Motor neuron (in vitro differentiated cells): ENCODE measurements at places on chromosomes 5 and 9.

DNA sequence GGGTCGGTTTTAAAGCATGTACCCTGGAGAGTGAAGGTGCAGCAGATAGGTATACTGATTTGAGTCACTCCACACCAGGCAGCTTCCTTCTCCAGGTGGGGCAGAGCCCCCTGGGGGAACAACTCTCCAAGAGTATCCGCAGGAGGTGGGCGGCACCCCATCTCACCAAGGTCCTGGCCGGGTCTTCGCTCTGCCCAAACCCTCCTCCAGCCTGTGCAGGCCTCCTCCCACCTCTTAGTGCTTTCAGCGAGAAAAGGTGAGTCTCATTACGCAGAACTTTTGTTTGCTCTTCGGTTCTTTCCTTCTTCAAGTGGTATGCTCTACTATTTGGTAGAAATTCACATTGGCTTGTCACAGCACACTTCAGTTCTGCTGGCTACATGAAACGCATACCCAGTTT is 13.7 kb downstream of the SPACA9 start:
- peak; percentile 17 for ATAC-seq

DNA sequence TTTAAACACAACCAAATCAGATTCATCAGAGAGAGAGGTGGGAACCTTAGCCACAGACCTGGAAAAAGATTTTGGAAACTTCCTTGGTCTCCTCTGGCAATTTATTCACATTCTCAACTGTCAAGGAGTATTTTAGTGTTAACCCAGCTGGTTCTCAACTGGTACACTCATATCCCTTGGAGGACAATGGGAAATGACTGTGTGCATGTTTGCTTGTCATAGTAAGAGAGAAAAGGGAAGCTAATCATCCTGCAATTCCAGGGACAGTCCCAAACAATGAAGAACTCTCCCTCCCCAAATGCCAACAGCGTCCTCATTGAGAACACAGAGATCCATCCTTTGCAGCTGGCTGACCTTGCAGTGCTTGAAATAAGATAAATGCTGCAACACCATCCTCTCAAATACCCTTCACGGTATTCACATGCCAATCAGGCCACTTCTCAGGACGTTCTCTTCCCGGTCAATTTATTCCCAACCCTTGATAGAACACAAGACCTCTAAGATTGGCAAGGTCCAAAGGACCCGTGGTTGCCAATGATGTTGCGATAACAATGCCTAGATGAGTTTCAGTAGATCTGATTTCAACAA is 75.5 kb downstream of the EPB41L4B start:
- ATAC-seq = no peak

DNA sequence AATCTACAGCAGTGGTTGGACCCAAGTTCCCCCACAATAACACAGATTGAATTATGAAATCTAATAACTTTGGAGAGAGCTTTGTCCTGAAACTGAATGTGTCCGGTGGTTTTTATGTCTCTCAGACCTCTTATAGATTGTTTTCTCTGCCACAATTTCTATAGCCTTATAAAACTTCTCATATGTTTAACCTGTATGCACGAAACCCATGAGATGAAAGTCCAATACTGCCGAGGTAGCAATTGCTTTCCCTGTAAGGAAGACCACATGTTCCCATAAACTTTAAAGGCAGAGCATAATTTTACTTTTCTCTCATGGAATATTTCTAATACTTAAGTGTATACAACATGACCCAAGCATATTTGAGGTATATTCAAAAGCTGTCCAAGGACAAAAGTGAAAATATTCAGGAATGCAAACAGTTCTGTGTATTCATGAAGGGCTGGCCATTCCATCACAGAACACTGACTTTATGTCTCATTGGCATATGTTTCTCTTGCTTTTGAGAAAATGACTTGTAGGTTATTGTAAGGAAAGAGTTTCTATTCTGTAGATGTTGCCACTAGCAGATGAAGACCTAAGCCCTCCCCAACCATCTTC is 94.4 kb upstream of the TLE4 start:
- ATAC-seq = peak; percentile 84

DNA sequence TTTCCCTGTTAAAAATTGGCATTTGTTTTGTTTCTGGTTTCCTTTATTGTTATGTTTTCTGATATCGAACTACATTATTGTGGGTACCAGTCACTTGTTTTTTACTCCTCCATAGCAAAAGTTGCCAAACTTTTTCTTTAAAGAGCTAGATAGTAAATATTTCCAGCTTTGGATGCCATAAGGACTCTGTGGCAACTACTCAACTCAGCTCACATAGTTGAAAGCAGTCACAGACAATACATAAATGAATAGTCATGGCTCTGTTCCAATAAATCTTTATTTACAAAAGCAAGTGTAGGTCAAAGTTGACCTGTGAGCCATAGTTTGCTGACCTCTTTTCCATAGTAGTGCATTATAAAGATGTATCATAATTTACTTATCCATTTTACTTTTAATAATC is 305.0 kb downstream of the RASEF start:
- no peak for ATAC-seq

GRCh38 chr5:62042007-62042406 is 264.0 kb upstream of the KIF2A start:
- no peak for ATAC-seq

DNA sequence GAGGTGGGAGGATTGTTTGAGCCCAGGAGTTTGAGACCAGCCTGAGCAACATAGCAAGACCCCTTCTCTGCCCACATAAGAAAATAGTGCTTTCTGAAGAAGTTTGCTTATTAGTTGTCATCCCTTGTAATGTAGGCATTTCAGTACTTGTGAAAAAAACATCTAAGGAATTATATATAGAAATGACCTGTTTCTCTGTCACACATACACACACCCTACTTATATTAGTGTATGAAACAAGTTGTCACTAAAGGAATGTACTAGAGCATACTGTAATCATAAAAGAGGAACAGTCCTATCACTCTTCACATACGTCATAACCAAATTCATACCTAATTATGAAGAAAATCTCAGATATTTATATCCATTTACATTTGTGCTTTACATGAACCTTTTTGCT is 122.0 kb downstream of the NIPBL start:
- no peak for ATAC-seq

GRCh38 chr5:140868721-140869554 is at the start of gene PCDHA11:
Gene PCDHA11 (plus strand): TSS chr5:140868957. CDS start chr5:140869104, 147 bp downstream.
- ATAC-seq = peak; percentile 99

DNA sequence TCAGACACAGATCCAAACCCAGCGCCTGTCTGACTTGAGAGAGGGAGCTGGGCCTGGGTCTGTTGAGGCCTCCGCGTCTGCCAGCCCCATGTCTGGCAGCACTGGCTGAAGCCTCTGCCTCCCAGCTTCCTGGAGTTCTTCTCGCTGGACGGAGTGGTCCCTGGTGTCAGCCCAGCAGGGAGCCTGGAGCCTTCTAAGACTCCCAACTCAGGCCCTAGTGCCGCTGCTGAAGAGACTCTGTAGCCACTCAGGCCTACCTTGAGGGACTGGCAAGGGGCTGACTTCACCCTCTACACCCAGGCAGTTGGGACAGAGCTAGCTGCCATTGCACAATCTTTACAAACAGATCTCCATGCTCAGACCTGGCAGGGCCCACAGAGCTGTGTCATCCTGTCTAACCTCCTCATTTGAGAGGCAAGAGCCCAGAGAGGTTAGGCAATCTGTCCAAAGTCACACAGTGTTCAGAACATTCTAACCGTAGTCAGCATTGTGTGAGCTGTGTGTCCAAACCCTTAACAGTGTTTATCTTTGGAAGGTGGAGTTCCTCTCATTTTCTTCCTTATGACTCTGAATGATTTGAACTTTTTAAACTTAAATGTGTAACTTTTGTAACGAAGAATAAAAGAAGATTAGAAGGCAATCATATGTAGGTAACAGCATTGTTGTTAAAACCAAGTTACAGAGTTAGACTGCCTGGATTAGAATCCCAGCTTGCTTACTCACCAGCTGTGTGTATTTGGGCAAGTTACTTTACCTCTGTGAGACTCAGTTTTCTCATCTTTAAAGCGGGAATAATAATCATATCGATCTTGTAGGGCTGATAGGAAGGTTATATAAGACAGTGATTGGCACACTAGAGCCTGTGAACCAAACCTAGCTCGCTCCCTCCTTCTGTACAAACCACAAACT is 4.6 kb upstream of the DUSP1 start:
- no peak for ATAC-seq

DNA sequence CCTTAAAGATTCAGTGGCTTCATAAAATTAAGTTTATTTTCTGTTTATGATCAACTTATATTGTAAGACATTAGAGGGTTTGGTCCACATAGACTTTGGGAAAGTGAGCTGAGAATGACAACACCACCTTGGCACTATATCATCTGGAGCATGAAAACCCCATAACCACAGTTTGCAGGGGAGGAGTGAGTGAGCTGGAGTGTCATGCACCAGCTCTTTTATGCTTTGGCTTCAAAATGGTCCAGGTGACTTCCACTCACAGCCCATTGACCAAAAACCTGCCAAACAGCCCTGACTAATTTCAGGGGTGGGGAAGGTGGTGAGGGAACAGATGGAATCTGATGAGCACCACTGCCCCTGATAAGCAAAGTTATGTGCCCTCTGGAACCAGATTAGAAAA is 295.8 kb downstream of the DMRTA1 start:
- no peak for ATAC-seq

DNA sequence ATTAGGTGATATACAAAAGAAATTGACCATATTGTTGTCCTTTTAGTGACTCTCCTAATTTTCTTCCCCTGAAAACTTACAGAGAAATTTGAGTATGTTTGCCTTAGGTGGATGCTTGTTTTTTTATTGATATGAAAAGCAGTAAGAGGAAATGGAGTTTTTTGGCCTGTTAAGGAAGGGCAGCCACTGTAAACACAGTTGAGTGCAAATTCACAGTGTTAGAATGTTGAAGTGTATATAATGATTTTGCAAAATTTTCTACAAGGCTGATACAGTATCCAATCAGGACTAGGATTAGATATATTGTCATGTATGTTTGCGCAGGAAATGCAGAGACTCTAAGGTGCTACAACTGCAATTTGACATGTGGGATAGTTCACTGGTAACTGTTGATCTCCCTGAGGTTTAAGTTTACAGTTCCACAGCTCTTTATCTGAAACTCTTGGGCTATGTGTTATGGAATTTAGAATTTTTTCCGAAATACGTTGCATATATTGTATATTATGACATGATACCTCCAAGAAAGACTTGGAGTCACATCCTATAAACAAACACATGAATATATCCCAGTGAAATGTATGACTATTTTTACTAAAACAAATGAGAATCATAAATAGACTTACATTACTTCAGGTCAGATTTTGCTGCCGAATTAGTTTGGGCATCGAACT is 62.5 kb downstream of the FXN start:
- ATAC-seq = no peak

GRCh38 chr9:76405868-76406267 is 11.6 kb upstream of the RFK start:
- no peak for ATAC-seq

DNA sequence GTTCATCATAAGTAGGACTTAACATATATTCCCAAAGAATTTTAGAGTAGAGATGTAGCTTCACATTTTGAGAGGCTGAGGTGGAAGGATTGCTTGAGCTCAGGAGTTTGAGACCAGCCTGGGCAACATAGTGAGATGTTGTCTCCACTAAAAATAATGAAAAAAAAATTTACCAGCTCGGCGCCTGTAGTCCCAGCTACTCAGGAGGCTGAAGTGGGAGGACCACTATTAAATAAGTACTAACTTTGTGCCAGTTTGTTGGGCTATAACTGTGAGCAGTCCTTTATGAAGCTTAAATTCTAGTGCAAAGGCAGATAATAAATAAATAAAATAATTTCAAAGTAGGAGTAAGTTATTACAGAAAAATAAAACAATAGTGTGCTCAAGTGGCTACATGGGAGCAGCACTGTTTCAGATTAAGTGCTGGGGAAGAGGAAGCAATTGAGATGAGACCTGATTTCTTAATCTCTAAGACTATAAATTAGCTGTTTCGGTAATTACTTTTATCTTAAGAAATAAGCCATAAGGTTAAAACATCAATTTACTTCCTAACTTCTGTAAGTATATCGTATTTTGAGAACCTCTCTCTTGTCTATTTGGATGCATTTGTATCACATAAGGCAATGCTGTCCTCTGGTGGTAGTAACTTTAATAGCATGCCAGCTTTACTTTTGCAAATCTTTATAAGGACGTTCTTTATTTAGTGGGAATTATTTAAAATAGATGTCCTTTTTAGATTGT is 98.9 kb downstream of the CSNK1G3 start:
- ATAC-seq = no peak
